ENCODE measurements at places on chromosomes 7 and 10. TPM values are rescaled to one million over a fixed set of nuclear protein-coding genes. Genes with fewer than 3 reads are reported as not detected.

DNA sequence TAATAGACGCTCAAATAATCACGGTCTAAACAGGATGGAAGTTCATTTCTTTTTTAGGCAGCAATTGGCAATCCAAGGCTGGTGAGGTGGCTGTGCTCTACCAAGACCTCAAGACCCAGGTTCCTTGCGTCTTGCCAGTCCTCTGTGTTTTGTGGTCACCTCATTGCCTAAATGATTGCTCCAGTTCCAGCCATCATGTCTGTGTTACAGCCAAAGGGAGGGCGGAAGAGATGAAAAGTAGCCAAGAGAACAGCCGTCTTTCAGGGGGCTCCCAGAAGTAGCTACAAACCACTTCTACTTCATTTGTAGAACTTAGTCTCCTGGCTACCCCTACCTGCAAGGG lies 19.2 kb upstream of the C10orf67 start:
- DNase-seq = no peak

GRCh38 chr7:38185395-38186307 lies 7.6 kb downstream of the STARD3NL start:
- DNase-seq = no peak

Gene TMEM229A
- total RNA-seq = not detected

DNA sequence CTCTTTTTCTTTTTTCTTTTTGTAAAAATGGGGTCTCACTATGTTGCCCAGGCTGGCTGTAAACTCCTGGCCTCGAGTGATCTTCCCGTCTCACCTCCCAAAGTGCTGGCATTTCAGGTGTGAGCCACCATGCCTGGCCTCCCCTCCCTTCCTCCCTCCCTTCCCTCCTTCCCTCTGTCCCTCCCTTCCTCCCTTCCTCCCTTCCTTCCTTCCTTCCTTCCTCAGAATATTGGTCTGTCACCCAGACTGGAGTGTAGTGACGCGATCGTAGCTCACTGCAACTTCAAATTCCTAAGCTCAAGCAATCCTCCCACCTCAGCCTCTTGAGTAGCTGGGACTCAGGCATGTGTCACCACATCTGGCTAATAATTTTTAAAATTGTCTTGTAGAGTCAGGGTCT lies 8.4 kb downstream of the AGAP3 start:
- no peak for DNase-seq

DNA sequence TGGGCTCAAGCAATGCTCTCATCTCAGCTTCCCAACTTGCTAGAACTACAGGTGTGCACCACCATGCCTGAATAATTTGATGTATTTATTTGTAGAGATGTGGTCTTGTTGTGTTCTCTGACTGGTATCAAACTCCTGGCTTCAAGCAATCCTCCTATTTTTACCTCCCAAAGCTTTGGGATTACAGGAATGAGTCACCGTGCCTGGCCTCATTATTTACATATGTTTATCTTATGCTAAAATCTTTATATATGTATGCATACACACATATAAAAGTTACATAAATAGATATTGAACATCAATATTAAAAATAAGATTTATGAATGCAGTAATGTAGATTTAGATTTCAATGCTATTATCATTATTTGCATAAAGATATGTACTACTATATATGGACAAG lies 1634.5 kb upstream of the LRRTM3 start:
- DNase-seq = no peak

DNA sequence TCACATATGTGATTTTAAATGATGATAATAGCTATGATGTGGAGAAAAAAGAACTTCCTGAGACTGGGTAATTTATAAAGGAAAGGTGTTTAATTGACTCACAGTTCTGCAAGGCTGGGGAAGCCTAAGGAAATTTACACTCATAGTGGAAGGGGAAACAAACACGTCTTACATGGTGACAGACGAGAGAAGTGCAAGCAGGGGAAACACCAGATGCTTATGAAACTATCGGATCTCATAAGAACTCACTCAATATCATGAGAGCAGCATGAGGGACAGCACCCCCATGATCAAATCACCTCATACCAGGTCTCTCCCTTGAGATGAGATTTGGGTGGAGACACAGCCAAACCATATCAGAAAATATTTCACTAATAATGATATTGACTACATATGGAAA lies 4.1 kb upstream of the LIPN start:
- no peak for DNase-seq

DNA sequence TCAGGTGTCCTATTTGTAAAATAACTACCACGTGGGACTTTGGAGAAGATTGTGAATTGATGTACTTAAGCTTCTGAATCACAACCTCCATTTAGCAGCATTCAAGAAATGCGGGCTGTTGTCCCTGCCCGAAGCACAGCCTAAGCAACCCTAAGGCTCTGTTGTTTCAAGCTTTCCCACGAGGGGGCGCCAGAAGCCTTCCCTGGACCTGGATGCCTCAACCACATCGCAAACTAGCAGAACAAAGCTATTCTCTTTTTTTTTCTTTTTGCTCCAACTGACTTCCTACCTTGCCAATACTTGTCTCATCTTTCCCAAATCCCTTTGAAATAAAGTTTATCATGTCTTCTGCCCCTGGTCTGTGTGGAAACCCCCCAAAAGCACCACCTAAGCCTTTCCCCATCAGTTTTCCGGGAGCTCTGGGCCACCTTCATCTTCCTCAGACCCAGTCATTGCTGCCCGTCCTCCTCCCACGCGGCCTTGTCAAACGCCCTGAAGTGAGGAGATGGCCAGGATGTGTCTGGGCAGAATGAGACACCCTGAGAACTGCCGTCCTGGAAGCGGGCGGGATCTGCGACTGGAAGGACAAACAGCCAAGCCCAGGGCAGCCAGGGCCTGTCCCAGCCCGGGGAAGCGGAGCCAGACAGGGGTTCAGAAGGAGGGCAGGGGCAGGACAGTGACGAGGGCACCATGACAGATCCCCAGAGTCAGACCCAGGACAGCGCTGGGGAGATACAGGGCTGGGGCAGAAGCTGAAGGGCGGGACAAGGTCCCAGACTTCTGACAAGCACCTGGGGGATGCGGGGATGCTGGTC lies 112.7 kb downstream of the SLIT1 start:
- DNase-seq = no peak
